ENCODE measurements at places on chromosomes 11 and 22.

GRCh38 chr11:1025410-1026162, 10.9 kb downstream of the MUC6 start:
- DNase-seq, result no peak

DNA sequence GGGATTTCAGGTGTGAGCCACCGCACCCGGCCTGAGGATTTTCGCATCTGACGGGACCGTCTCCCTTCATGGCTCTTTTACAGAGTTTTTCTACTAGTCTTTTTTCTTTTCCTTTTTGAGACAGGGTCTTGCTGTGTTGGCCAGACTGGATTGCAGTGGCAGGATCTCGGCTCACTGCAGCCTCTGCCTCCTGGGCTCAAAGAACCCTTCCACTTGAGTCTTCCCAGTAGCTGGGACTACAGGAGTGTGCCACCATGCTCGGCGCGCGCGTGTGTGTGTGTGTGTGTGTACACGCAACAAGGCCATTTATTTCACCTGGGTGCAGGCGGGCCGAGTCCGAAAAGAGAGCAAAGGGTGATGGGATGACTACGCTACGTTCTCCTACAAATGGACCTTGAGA, 10.9 kb downstream of the SERHL2 start:
- DNase-seq, result no peak

- no peak for DNase-seq
Observed at GRCh38 chr11:22169833-22170232, 23.1 kb upstream of the ANO5 start.

- DNase-seq, result no peak
Observed at GRCh38 chr11:2929531-2929949, 320 bp upstream of the PHLDA2 start.

DNA sequence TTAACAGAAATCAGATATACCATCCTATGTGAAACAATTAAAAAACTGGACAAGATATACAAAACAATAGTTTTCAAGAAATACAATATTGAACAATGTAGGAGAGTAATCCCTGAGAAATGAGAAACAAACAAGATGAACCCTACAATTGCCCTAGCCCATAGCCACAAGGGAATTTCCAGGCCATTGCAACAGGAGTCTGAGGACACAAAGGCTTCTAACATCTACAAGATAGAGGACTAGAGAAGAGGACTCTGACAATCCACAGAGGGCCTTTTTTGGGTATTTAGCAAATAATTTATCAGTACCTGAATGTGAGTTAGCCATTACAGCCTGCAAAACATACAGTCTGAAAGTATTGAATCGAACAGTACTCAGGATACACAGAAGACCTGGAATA, 251.7 kb downstream of the GRM5 start:
- DNase-seq, result no peak

- DNase-seq, result no peak
Observed at GRCh38 chr22:48535868-48536540, 1291.7 kb downstream of the BRD1 start.

DNA sequence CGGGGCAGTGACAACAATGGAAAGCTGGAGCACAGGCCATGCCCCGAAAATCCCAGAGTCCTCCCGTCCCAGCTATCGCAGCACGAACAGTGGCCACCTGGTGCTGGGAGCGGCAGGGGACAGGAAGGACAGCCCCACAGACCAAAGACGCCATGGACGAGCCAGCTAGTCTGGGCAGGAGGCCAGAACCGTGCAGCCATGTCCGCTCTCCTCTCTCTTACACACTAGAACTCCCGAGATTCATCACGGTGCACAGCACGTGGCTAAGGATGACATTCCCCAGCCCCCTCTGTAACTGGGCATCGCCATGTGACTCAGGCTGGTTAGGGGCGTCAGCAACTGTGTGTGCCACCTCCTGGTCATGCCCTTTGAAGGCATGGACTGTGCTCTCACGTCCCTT, 4.6 kb downstream of the CDPF1 start:
- DNase-seq, result no peak

DNA sequence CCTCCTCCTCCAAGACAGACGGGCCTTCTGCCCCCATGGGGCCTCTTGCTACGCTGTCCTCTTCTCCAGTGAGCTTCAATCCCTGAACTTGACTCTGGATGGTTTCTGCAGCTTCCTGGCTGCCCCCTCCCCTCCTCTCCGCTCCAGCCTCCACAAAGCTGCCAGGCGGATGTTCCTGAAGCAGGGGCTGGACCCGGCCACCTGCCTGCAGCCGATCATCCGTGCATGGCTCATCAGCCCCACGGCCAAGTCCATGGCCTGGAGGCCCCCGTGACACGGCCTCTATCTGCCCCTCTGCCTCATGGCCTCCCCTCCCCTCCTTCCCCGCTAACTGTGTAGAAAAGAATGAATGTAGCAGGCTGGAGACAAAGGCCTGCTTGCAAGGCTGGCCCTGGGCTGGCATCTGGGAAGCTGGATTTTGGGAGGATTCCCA, 6.8 kb upstream of the SUN2 start:
- peak; percentile 32 for DNase-seq

DNA sequence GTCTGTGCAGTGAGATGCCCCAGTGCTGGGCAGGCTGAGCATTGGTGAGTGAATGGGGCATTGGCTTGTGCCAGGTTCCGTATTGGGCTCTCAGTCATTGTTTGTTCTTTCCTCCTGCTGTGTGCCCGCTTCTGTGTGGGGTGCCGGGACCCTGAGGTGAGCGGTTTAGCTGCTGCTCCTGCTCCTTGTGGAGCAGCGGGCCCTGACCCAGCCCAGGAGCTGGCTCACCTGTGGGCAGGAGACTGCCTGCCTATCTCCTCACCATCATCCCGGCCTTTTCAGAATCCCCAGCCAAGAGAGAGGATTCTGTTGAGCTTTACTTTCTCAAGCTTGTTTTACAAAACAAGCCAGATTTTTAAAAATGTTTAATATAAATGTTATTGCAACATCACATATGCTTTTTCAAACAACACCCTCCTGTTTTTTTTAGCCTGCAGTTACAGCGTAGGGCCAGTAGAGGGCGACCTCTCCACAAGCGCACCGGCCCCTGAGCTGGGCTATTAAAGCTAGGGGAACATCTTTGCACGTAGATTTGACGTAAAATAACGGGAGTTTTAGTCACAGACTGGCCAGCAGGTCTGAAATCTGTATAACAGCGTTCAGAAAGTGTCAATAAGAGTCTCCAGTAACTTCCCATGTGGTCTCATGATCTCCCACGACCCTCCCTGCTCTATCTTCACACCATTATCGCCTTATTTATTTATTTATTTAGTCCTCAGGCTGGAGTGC, 25.1 kb upstream of the RELT start:
- peak; percentile 36 for DNase-seq

DNA sequence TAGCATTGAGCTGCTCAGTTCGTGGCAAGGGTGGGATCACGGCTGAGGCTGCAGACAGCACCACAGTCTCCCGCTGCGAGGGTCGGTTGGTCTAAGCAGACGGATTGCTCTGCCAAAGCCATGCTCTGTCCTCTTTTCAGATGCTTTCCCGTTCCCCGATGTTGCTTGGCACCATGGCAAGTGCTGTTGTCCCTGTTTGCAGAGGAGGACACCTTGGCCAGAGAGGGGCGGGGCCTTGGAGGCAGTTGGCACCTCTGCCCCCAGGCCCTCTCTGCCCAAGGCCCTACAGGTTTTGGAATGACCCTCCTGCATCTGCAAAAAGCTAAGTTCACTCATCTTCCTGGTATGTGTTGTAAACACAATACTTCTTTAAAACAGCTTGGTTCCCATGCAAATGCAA, 11.6 kb downstream of the CCDC157 start:
- no peak for DNase-seq

- peak; percentile 74 for DNase-seq
Observed at GRCh38 chr11:70826541-70827335, 425.6 kb downstream of the SHANK2 start.

DNA sequence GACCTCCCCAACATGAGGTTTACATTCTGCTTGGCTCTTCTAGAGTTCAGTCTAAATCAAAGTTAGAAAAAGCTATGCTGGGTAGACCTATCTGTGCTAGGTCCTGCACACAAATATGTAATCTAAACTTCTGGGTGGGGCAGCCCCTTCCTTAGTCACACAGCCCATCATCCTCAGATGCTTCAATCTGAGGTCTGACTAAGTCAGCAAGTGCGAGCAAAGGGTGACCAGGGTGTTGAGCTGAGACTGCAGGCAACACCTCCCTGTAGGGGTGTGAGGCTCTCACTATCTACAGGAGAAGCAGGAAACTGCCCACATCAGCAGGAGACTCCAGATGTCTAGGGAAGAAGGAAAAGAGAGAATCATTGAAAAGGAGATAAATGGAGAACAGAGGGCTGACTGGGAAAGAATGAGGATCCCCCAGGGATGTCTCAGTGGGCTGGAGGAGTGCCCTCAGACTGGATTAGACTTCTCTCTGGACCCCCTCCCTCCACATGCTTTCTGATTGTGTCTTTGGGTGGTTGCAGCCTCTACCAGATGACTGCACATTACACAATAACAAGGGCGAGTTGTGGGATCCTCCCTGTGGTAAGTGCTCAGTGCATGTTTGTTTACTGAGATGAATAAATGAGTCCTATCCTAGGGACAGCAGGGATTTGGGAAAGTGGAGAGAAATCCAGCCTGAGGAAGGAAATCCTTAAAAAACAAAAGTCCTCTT, 266.2 kb upstream of the PLET1 start:
- no peak for DNase-seq

GRCh38 chr11:43222215-43222614, 89.6 kb upstream of the API5 start:
- no peak for DNase-seq

DNA sequence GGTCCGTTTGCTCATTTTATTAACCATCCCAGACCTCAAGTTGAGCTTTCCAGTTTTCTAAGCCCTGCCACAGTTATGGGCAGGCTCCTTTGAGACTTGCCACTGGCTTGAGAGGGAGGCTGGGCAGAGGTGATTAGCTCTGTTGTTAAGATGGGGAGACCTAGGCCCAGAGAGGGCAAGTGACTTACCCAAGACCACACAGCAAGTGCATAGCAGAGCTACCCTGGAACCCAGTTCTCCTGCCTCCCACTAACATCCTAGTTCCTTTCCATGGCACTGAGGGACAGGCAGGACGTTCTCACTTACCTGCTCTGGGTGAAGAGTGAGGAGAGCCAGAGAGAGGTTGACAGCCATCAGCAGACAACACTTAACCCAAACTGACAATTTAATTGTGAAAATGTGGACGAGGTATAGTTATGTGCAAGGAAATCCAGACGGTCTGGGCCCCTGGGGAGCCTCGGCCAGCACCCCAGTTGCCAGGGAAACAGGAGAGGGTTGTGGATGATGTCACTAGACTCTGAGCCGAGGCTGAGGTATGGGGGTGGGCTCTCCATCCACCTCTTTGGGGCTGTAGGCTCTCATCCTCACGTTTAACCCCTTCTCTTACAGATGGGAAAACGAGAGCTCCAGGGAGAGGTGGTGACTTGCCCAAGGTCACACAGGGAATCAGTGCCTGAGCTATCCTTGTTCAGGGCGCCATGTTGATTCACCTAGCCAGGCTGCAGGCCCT, 12.3 kb upstream of the WNT11 start:
- DNase-seq, result no peak

DNA sequence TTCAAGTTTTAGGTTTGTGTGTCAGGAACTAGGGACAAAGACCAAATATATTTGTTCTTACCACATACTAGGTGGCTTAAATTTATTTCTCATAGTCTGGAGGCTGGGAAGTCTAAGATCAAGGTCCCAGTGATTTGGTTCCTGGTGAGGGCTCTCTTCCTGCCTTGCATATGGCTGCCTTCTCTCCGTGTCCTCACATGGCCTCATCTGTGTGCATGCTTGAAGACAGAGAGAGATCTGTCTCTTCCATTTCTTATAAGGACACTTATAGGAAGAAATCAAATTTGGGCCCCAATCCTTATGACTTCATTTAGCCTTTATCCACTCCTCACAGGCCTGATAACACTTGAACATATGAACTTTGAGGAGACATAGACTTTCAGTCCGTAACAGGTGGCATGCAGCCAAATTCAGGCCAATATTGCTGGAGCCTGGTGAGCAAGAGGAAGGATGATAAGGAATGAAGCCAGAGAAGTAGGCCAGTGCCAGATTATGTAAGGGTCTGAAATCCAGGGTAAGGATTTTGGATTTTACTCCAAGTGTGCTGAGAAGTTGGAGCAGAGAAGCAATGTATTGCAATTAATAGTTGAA, 35.1 kb downstream of the TTC17 start:
- DNase-seq, result no peak

DNA sequence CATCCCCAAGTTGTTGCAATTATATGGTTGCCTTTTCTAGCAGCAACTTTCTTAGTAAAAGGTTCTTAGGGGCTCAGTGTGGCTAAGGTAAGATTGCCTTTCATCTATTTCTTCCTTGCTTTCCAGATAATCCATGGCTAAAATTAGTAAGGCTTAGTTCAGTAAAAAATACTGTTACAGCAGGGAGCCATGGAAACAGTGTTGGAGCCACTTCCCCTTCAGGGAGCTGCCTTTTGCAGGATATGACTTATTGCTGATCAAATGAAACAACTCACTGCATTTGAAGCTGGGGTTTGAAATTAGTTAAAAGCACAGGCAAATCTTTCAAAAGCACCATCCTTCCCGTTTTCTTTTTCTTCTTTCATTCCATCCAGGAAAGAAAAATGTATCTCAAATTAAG, 184.3 kb downstream of the C11orf87 start:
- DNase-seq, result no peak

DNA sequence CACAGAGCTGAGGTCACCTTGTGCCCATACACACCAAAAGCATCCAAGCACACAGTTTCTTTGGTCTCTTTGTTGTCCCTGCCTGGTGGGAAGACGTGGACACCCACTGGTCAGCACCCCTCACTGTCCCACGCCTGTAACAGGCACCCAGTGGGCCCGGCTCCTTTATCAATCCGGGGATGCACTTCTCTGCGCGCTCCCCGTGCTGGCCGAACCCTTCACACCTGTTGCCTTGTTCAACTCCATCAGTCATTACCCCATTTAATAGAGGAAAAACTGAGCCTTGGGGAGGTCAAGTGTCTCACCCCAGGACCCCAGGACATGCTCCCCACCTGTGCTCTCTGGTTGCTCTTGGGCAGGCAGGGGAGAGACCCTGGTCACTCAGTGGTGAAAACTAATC, 49.7 kb upstream of the FGF3 start:
- no peak for DNase-seq

- no peak for DNase-seq
Observed at GRCh38 chr11:78441956-78442355, 24.3 kb upstream of the GAB2 start.

DNA sequence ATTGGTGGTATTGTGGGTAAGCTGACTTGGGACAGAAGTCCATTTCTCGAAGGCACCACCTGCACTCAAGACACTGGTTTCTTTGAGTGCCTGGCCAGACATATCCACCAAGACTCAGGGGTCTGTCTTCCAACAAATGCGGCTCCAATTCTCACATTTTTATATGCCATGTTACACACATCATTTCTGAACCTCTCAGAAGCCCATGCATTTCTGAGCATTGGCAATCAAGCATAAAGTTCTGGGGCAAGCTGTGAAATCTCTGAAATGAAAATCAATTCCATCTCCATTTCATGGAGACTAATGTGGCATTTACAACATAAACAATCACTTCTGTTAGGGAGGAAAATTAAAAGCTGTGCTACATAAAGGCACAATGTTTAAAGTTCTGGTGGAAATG, 243.7 kb downstream of the KIRREL3 start:
- no peak for DNase-seq

DNA sequence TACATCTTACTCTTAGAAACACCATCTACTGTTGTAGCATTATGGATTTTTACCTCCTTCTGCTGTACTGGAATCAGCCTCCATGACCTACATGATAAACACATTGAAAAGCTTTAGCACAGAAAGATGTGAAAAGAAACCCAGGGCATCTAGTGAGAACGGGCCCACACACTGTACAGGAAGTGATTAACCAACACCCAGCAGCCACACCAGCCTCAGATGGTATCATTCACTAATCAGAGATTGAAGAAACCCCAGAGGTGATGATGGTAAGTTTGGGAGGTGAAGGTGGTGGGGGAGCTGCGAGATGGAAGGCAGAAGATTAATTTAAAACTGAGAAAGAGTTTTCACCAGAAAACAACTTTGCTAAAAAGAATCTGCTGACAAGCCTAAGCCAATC, 46.1 kb downstream of the RASSF10 start:
- no peak for DNase-seq

Data from anterior cingulate cortex (tissue), 58 donors.